ENCODE measurements at places on chromosomes 1 and 21. TPM values are rescaled to one million over a fixed set of nuclear protein-coding genes. Genes with fewer than 3 reads are reported as not detected.

GRCh38 chr1:7249516-7249915 lies 464.3 kb downstream of the CAMTA1 start:
- H3K4me3 ChIP-seq, result no peak overlapping the region
- no peaks in the 10 kb centered on the region for H3K4me1 ChIP-seq
- H3K27ac ChIP-seq, result no peak overlapping the region
- DNase-seq, result no peak
- no peaks in the 10 kb centered on the region for H3K36me3 ChIP-seq

- peak overlapping the region; percentile 6 for H3K4me3 ChIP-seq
- DNase-seq, result no peak
- no peaks in the 10 kb centered on the region for H3K27me3 ChIP-seq
- H3K27ac ChIP-seq, result no peak overlapping the region
These were observed 54.8 kb downstream of the SIPA1L2 start for GRCh38 chr1:232574889-232575762.

DNA sequence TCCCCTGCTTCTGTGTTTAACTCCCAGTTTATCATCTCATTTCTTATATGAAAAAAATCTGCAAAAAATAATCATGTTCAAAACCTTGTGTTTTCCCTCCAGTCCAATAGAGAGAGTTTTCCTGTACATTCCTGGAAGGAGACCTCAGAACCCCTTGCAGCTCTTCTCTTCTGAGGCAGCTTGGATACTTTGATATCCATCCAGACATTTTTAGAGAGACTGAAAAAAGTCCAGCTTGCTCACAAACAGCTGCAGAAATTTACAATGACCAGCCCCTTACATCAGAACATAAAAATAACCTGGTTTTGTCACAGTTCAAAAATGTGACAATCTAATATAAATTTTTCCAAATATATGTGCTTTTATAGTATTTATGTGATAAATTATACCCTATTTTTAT lies 73.3 kb upstream of the C1orf115 start:
- H3K4me3 ChIP-seq, result no peak overlapping the region
- no peaks in the 10 kb centered on the region for H3K27me3 ChIP-seq
- DNase-seq, result no peak
- no peaks in the 10 kb centered on the region for H3K4me1 ChIP-seq
- no peak overlapping the region for H3K27ac ChIP-seq

- no peak for DNase-seq
- no peaks in the 10 kb centered on the region for H3K27me3 ChIP-seq
- no peak overlapping the region for H3K27ac ChIP-seq
- H3K4me3 ChIP-seq, result no peak overlapping the region
These were observed 21.5 kb downstream of the OLIG2 start for GRCh38 chr21:33047231-33047630.

GRCh38 chr1:153343040-153343681 lies 5.5 kb downstream of the PGLYRP4 start:
- no peak for DNase-seq
- H3K4me1 ChIP-seq, result peaks cover 13% of the 10 kb centered on the region
- no peaks in the 10 kb centered on the region for H3K36me3 ChIP-seq
- peaks cover 5% of the 10 kb centered on the region for H3K27me3 ChIP-seq
- H3K4me3 ChIP-seq, result no peak overlapping the region

- peaks cover 10% of the 10 kb centered on the region for H3K4me1 ChIP-seq
- H3K27ac ChIP-seq, result no peak overlapping the region
- H3K36me3 ChIP-seq, result no peaks in the 10 kb centered on the region
- DNase-seq, result peak; percentile 69
These were observed 32.4 kb upstream of the NFIA start for GRCh38 chr1:61049850-61050540.

DNA sequence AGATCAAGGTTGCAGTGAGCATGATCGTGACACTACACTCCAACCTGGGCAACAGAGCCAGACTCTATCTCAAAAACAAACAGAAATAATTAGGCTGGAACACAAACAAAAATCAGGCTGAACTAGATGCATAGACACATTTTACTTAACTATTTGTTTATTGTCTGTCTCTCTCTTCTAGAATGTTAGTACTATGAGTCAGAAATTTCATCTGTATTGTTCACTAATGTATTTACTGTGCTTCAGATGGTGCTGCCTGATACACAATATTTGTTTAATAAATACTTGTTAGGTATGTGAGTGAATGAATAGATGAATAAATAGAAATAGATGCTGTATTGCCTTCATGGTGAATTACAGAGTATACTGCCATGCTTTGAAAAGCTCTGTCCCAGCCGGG lies 6.0 kb upstream of the LIN28A start:
- peaks cover 11% of the 10 kb centered on the region for H3K4me1 ChIP-seq
- H3K27ac ChIP-seq, result no peak overlapping the region
- H3K4me3 ChIP-seq, result no peak overlapping the region

DNA sequence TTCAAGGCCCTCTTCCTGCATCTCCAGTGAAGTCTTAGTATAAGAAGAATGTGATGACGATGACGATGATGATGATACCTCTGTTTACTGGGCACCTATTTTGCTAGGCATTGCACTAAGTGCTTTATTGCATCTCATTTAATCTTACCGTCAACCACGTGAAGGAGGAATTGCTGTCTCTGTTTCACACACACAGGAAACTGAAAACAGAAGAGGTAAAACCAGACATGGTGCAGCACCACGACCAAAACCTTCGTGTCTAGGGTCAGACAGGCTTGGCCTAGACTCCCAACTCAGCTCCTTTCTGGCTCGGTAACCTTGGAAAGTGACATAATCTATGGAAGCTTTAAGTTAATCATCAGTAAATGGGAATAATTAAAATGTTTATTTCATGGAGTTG lies 20.7 kb upstream of the KCNA2 start:
- DNase-seq, result no peak
- H3K36me3 ChIP-seq, result no peaks in the 10 kb centered on the region
- H3K27ac ChIP-seq, result no peak overlapping the region
- no peak overlapping the region for H3K4me3 ChIP-seq
- peaks cover 18% of the 10 kb centered on the region for H3K4me1 ChIP-seq

GRCh38 chr1:23477359-23478144 lies 6.4 kb downstream of the ASAP3 start:
- H3K4me3 ChIP-seq, result no peak overlapping the region
- H3K27me3 ChIP-seq, result no peaks in the 10 kb centered on the region
- no peaks in the 10 kb centered on the region for H3K4me1 ChIP-seq
- no peak for DNase-seq
- no peaks in the 10 kb centered on the region for H3K36me3 ChIP-seq

DNA sequence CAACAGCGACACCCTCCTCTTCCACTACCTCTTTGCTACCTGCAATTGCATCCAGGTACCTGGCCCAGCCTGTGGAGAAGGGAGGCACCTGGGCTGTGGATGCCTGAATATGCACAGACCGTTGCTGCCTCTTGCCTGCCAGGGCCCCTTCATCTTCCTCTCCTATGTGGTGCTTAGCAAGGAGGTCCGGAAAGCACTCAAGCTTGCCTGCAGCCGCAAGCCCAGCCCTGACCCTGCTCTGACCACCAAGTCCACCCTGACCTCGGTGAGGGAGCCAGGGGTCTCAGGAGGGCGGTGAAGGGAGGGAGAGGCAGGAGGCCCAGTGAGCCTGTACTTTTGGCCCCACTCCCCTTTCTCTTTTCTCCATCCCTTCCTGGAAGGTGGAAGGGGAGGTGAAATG lies 11.5 kb downstream of the PSRC1 start:
- H3K4me3 ChIP-seq, result no peak overlapping the region
- H3K27ac ChIP-seq, result no peak overlapping the region
- DNase-seq, result no peak
- no peaks in the 10 kb centered on the region for H3K27me3 ChIP-seq

DNA sequence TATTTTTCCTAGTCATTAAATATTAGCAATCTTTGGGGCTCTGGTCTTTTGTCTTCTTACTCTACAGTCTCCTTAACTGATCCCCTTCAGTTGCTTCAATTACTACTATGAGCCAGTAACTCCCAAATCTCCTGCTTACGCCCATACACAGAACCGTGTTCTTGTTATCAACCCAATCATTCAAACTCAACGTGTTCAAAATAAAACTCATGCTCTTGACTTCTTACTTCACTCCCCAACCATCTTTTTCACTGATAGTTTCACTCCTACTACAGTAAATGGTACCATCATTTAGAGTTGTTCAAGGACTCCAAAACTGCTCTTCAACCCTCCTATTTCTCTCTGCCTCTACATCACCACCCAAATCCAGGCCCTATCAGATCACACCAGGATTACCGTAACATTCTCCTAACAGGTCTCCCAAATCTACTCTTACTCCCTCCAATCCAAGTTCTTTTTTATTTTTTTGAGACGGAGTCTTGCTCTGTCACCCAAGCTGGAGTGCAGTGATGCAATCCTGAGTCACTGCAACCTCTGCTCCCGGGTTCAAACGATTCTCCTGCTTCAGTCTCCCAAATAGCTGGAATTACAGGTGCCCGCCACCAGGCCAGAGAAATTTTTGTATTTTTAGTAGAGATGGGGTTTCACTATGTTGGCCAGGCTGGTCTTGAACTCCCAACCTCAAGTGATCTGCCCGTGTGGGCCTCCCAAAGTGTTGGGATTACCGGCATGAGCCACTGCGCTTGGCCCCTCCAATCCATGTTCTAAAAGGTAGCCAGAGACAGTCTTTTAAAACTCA lies 3.0 kb downstream of the YARS1 start:
- no peaks in the 10 kb centered on the region for H3K27me3 ChIP-seq
- H3K4me1 ChIP-seq, result peaks cover 25% of the 10 kb centered on the region
- no peak for DNase-seq
- no peak overlapping the region for H3K4me3 ChIP-seq
- no peak overlapping the region for H3K27ac ChIP-seq

DNA sequence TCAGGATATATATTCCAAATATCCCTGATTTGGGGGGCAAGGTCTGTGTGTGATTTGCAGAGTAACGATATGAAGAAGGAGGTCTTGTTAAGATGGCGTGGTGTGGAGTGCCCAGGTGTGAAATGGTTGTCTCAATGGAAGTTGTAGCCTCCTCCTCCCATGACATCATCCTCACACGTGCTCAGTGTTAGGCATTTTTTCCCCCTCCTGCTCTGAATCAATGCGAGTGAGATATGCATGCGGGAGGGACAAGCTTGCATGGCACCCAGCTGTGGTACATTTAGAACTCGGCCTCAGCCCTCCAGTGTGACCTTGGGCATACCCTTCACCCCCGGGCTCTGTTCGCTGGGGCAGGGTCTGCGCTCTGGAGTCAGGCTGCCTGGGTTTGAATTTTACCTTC lies 55.6 kb downstream of the B3GALT5 start:
- no peak for DNase-seq
- no peak overlapping the region for H3K4me3 ChIP-seq
- no peaks in the 10 kb centered on the region for H3K4me1 ChIP-seq
- no peak overlapping the region for H3K27ac ChIP-seq
- no peaks in the 10 kb centered on the region for H3K36me3 ChIP-seq

GRCh38 chr1:86502721-86503405 lies 34.1 kb downstream of the CLCA1 start:
- H3K4me3 ChIP-seq, result peak overlapping the region; percentile 65
- no peak overlapping the region for H3K27ac ChIP-seq
- DNase-seq, result no peak
- no peaks in the 10 kb centered on the region for H3K36me3 ChIP-seq

GRCh38 chr1:103527331-103527730 lies 1.8 kb downstream of the RNPC3 start:
- no peak overlapping the region for H3K4me3 ChIP-seq
- no peaks in the 10 kb centered on the region for H3K36me3 ChIP-seq
- H3K27me3 ChIP-seq, result no peaks in the 10 kb centered on the region
- DNase-seq, result no peak
- peaks cover 21% of the 10 kb centered on the region for H3K4me1 ChIP-seq
- peak overlapping the region; percentile 99 for H3K27ac ChIP-seq

- H3K4me1 ChIP-seq, result no peaks in the 10 kb centered on the region
- no peaks in the 10 kb centered on the region for H3K36me3 ChIP-seq
- DNase-seq, result no peak
- H3K27ac ChIP-seq, result no peak overlapping the region
- no peaks in the 10 kb centered on the region for H3K27me3 ChIP-seq
These were observed 219.6 kb upstream of the POU3F1 start for GRCh38 chr1:38266197-38266520.

DNA sequence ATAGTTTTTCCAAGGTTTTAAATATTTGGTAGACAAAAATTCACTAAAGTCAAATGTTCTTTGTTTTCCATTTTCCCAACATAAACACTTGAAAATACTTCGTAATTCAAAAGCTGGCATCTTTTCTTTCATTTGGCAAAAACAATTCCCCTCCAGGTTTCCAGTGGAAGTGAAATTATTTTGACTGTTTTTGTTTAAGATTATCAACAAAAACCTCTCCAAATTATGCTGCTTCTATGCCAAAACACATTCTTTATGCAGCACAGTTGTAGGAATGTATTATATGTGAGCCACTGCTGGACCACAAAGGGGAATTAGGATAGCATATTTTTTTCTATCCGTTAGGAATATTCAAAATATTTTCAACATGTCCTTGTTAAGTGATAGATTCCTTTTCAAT lies 44.1 kb downstream of the SLC5A9 start:
- no peaks in the 10 kb centered on the region for H3K36me3 ChIP-seq
- H3K4me1 ChIP-seq, result no peaks in the 10 kb centered on the region
- H3K27ac ChIP-seq, result no peak overlapping the region
- no peak for DNase-seq
- H3K27me3 ChIP-seq, result no peaks in the 10 kb centered on the region
- H3K4me3 ChIP-seq, result no peak overlapping the region

GRCh38 chr1:236540813-236541465 lies 17.2 kb downstream of the LGALS8 start:
- H3K27ac ChIP-seq, result no peak overlapping the region
- peaks cover 9% of the 10 kb centered on the region for H3K4me1 ChIP-seq
- H3K4me3 ChIP-seq, result no peak overlapping the region
- H3K36me3 ChIP-seq, result peaks cover 35% of the 10 kb centered on the region
- H3K27me3 ChIP-seq, result no peaks in the 10 kb centered on the region

GRCh38 chr1:147853391-147853790 lies 49.2 kb upstream of the GJA8 start:
- no peaks in the 10 kb centered on the region for H3K4me1 ChIP-seq
- no peaks in the 10 kb centered on the region for H3K27me3 ChIP-seq
- H3K36me3 ChIP-seq, result no peaks in the 10 kb centered on the region
- no peak overlapping the region for H3K27ac ChIP-seq
- H3K4me3 ChIP-seq, result no peak overlapping the region

- no peak for DNase-seq
- H3K4me1 ChIP-seq, result no peaks in the 10 kb centered on the region
- no peaks in the 10 kb centered on the region for H3K36me3 ChIP-seq
- H3K27me3 ChIP-seq, result no peaks in the 10 kb centered on the region
- no peak overlapping the region for H3K27ac ChIP-seq
These were observed 7.4 kb downstream of the HCRTR1 start for GRCh38 chr1:31624731-31625514.

GRCh38 chr1:38077523-38078147 lies 31.0 kb upstream of the POU3F1 start:
- H3K27ac ChIP-seq, result no peak overlapping the region
- H3K4me1 ChIP-seq, result no peaks in the 10 kb centered on the region
- no peaks in the 10 kb centered on the region for H3K27me3 ChIP-seq
- no peaks in the 10 kb centered on the region for H3K36me3 ChIP-seq
- H3K4me3 ChIP-seq, result no peak overlapping the region

- no peak overlapping the region for H3K27ac ChIP-seq
- H3K27me3 ChIP-seq, result no peaks in the 10 kb centered on the region
- H3K4me1 ChIP-seq, result no peaks in the 10 kb centered on the region
- no peaks in the 10 kb centered on the region for H3K36me3 ChIP-seq
These were observed 54.7 kb upstream of the NRIP1 start for GRCh38 chr21:15119486-15119885.

- no peak overlapping the region for H3K27ac ChIP-seq
- no peaks in the 10 kb centered on the region for H3K4me1 ChIP-seq
These were observed 40.6 kb upstream of the LYST start for GRCh38 chr1:235907187-235907896.

ASCL5 gene
- total RNA-seq, result not detected

TMEM269 gene
- total RNA-seq, result 0.42 TPM

DDOST gene
- total RNA-seq, result 107 TPM

ADCY10 gene
- total RNA-seq, result 1.3 TPM

NR1I3 gene
- total RNA-seq, result not detected

SEC16B gene
- total RNA-seq, result not detected

STUM gene
- not detected for total RNA-seq

FOXO6 gene
- not detected for total RNA-seq

ZBTB37 gene
- total RNA-seq, result 21.1 TPM
